Peyer's patch (tissue), 4 donors: ENCODE measurements at places on chromosomes 7 and 10. TPM values are rescaled to one million over a fixed set of nuclear protein-coding genes. Genes with fewer than 3 reads are reported as not detected.

DNA sequence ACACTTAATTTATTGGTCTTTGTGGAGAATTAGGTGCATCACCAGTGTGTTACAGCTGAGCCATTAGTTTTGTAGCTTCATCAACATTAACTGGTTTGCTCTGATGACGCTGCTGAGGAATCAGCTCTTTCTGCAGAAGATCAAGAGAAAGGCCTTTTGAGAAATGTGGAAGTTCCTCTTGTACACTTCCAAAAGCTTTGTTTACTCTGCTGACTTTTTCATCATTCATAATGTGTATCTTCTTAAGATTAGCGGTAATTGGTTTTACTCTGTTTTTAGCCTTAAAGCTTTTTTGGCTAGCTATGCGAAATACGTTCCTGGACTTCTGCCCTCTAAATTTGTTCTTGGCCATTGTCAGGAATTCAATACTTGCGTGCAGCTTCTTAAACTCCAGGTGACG, 8.2 kb upstream of the PHYH start:
- DNase-seq = no peak

DNA sequence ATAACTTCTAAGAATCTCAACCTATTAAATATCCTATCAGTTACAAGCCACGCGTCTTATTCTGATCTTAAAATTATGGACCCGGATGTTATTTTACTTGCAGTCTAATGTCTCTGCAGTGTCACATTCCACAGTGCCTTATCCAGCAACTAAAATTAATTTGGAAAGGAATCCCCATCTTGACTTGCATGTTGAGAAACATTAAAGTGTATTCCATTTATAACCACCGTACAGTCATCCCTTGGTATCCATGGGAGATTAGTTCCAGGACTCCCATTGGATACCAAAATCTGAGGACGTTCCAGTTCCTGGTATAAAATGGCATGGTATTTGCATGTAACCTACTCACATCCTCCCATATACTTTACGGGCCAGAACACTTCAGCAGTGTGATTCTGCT, 194.7 kb downstream of the ARHGAP21 start:
- DNase-seq = no peak

The HSPA14 gene
- 20.6 TPM for total RNA-seq

DNA sequence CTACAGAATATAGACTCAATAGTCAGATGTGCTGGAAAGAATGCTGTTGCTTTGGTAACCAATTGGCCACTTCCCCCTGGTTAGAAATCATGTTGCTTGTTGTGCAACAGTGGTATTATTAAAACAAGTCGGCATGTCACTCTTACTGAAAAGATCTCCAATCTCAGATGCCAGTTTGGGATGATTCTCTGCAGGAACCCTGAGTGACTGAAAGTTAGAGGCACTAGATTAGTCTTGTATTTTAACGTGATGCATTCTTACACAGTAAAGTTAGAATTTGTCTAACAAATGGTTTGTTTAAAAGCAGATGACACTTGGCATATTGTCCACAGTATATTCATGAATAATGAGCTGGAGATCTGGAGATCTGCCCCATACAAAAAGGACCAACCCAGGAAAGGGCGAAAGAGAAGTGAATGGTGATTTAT, 287.6 kb downstream of the TWIST1 start:
- DNase-seq = no peak

The CPA1 gene
- total RNA-seq = not detected

DNA sequence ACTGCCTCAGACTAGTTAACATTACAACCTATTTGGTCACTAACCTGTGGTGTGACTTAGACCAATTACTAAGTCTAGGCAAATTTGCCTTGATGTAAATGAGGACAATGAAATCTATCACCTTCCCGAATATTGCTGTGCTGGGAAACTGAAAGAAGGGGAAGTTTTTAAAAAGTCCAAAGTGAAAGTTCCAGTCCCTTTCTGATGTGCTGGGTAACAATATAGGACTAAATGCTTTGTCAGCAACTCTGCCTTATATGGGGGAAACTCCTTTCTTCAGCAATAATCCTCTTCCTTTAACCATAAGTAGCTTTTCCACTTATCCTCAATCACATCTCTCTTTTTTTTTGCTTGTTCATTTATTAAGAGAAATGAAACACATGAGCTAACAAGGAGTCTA, 3.9 kb downstream of the PIK3AP1 start:
- DNase-seq = no peak

GRCh38 chr7:55048221-55048859, 29.5 kb downstream of the EGFR start:
- DNase-seq = no peak

The LIPF gene
- total RNA-seq = not detected

GRCh38 chr10:124622158-124622557, 122.0 kb downstream of the FAM53B start:
- DNase-seq = no peak

- DNase-seq = no peak
Measured at GRCh38 chr10:92699193-92699517, 9.4 kb downstream of the HHEX start.

The SPDYE8 gene
- not detected for total RNA-seq

DNA sequence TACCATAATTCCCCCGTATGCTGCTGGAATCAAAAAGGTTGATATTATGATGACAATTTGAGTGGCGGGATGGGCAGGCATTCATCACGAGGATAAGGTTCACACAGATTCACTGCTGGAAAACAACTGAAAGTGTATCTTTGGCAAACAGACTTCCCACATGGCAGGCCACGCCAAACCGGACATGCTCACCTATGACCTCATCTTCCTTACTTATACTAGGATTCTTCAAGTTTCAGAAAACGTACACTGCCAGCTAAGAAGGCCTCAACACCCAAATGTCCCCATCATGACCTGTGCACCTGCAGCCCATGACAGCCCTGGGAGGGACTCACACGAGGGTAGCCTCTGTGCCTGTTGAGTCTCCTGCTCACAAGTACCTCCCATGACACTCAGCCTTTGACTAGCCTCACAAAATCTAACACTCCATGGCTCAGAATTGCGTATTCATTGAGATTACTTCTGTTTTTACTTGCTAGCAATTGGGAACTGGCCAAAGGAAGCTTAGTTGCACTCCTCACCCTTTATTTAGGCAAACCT, 259.0 kb upstream of the GHITM start:
- DNase-seq = no peak

The NUTM2B gene
- 3.3 TPM for total RNA-seq

DNA sequence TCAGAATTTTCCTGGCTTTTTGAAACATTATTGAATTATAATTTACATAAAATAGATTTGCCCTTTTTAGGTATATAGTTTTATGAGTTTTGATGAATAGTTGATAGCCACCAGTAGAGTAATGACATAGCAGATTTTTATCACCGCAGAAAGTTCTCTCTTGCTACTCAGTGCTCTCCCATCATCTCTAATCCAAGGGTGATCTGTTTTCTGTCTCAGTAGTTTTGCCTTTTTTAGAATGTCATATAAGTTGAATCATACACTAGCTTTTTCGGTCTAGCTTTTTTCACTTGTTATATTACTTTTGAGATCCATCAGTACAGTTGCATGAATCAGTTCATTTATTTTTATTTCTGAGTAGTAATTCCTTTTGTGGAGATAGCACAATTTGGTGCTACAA, 17.9 kb downstream of the RSBN1L start:
- no peak for DNase-seq

GRCh38 chr10:103736044-103736443, 119.3 kb downstream of the SH3PXD2A start:
- DNase-seq = no peak

GRCh38 chr7:27942711-27943110, 202.7 kb downstream of the TAX1BP1 start:
- no peak for DNase-seq

DNA sequence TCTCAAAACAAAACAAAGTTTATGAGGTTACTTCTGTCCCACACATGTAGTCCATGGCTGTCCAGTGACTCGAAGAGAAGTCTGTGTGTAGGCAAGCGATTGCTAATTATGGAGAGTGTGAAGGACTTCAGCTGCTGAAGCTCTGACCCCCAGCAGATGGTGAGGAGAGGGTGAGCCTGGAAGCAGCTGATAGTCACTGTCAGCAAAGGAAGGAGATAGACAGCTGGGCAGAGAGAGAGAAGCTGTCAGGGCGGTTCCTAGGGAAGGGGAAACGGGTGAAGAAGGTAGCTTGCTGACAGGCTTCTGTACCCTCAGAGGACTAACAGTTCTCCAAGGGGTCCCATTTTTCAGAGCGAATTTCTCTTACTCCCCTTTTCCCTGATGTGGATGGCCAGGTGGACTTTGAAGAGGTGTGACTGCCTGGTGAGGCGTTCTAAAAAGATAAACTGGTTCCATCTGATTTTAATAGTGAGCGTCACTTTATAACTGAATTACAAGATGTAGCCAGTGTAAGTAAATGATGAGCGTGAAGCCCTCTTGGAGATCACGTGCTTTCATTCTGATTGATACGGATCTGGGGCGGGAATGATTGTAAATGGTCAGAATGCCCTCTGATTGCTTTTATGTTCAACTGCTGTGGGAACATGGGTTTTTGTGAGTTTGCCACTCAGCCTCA, 12.1 kb downstream of the ZSCAN21 start:
- DNase-seq = no peak

GRCh38 chr7:4163565-4164203, 518.4 kb upstream of the FOXK1 start:
- no peak for DNase-seq

The ABI1 gene
- total RNA-seq = 49.7 TPM

DNA sequence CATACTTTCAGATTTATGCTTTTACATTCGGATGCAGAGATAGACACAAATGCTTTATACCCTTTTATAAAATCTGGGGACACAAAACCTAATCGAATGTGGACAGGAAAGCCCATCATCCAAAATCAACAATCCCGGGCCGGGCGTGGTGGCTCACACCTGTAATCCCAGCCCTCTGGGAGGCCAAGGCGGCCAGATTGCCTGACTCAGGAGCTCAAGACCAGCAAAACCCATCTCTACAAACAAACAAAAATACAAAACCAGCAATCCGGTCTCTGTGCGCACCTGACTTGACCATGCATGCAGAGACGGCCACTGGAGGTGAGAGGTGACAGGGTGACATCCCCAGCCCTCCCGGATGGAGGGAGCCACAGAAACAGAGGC, 13.5 kb downstream of the COBL start:
- no peak for DNase-seq

- DNase-seq = no peak
Measured at GRCh38 chr10:31166606-31167005, 134.9 kb upstream of the ZNF438 start.

- no peak for DNase-seq
Measured at GRCh38 chr10:131129544-131129943, 182.0 kb downstream of the TCERG1L start.

The ANLN gene
- 13.3 TPM for total RNA-seq

- no peak for DNase-seq
Measured at GRCh38 chr10:126262233-126262838, 125.9 kb downstream of the ADAM12 start.

The MSMB gene
- not detected for total RNA-seq

DNA sequence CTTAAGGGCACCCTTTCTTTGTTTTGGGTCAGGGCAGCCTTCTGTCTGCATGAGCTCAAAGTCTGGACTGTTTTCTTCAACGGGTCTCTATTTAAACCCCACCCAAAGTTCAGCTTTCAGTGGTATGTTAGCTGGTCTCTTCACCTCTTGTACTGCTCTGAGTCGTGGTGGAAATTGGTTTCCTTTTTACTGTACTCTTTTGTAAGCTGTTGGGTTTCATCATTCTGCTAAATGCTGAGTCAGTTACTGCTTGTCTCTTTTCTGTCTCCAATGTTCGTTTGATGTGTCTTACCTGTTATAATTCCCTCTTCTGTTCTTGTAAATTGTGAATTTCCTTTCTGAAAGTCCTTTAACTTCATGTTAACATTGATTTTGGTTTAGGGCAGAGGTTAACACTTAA, 64.1 kb upstream of the MALRD1 start:
- no peak for DNase-seq

DNA sequence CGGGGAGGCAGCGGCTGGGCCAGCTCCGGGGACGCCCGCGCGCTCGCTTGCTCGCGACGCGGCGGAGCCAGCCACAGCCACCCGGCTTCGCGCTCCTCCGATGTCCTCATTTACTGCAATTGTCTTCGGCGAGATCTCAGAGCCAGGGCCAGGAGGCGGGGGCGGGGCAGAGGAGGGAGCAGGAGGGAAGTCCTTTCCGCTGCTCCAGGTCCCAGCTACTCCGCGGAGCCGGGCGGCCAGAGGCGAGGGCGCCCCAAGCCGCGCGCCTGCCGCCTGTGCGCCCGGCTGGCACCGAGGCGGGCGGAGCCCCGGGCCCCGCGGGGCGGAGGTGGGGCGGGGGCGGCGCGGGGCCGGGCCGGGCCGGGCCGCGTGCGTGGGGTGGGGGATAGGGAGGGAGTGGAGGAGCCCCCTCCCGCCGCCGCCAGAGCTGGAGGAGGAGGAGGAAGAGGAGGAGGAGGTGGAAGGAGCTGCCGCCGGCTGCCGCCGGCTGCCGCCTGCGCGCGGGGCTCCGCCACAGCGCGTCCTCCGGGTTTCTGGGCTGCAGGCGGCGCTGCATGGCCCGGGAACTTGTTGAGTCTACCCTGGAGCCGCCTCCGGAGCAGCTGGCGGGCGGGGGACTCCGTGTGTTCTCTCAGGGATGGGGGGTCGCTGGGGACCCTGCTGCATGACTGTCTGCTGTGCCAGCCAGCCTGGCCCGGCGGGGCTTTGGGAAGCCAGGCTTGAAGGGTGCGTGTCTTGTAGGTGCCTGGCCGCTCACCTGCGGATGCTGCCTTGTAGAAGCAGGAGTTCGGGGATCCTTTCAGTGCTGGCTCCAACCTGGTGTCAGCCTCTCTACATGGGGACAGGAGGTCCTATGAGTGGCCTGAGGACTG, at the start of gene INSYN2A:
INSYN2A (minus strand) TSS at position 310 of the 872 bp plus-strand sequence. CDS start 20,196 bp downstream, outside the sequence.
- DNase-seq = no peak
